ENCODE measurements at places on chromosomes 12 and 14.
A peak's percentile ranks its signal among the peaks of the same experiment; 100 is the strongest.

DNA sequence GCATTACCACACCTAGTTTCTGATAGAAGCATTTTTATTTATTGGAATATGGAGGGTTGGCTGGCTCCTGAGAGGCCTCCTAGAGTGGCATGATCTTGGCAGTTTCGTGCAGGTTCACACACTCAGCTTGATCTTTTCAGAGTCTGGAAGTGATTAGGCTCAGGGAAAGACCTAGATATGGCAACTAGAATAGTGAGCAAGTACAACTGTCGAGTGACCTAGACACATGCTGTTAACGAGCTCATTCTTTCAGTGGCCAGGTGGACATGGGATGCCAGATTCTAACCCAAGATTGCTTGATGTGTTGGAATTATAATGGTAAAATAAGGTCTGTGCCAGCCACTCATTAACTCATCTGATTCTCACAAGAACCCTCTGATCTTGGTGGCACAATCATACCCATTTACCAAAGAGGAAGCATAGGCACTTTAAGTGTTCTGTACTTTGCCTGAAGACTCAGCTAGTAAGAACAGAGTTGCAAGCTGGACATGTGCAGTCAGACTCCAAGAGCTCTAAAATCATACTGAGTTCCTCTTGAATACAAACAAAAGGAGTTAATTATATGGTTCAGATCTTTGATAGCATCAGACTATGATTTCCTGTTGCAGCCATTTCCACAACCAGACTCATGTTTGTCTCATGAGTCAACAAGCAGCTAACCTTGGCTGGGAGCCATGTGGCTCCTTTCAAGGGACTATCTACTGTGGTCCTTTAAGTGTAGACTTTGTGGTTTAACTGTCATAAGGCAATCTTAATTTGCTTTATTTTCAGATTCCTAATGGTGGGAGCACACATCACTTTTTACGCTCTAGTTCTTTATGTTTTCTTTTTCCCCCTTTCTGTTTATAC is 144.2 kb downstream of the PLEKHA5 start:
- peak; percentile 99 for DNase-seq

GRCh38 chr12:16228067-16228466 is 49.4 kb downstream of the SLC15A5 start:
- no peak for DNase-seq

DNA sequence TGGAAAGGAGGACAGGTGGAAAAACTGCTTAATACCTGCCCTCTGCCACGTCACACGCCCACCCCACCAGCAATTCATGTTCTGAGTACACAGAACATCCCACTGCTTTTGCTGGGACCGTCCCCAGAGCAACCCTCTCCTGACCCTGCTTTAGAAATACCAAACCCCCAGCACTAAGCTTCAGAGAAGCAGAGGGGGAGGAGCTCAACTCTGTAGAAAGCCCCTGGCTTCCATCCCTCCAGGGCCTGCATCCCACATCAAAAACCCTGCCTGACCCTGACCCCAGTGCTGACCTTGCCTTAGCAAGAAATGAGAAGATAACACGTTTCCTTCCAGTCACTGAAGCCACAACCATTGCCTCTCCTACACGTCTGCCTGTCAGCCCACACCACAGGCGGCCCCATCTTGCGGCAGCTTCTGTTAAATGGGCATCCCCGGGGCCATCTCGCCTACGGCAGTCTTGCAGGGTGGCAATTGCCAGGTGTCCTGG is 19.7 kb downstream of the VDR start:
- no peak for DNase-seq

DNA sequence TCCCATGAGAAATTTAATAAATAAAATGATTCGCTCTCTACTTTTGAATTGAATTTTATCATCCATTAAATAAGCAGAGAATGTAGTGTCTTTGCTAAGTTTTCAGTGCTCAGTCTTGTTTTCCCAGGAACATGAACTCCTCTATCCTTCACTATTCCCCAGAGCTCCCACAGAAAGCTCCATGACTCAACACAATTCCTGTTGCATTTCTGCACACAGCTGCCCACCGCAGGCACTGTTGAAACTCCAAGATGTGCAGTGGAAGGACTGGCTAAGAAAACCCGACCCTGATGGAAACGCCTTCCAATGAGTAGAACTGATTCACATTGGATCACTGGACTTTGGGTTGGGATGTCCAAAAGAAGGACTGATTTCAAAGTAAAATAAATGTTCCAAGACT is 202.4 kb upstream of the AMIGO2 start:
- peak; percentile 86 for DNase-seq

DNA sequence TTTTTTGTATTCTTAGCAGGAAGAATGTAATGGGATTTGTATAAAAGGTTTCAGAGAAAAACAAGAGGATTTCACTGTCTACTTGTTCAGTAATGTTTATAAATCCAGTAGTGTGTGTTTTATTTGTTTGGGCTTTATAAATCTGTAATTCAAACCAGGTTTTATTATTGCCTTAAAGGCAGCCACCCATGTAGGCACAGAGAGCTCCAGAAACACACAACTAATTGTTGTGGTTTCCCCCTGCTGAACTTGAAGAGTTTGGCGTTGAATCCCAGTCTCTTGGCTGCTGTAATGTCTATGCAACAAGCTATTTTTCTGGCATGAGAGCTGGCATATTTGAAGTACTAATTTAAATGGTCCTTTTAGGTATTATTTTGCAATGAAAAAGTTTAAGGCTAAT is 63.4 kb upstream of the SLCO1C1 start:
- DNase-seq: peak; percentile 77

DNA sequence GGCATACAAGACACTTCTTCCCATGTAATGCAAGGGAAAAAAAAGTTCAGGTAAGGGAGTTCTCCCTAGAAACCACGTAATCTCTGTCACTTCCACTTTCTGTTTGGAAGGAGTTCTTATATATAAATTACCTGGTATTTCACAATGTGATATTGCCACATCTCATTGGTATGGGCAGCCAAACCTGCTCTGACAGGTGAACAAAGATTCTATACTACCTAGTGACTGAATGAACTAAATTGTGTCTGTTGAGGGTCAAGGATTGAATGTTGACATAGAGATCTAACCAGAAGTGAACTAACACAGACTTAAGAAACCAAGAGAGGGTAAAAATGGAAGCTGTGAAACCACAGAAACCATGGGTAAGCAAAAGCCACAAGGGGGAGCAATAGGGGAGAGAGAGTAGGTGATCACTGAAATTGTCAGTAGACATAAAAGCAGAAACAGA is 161.3 kb downstream of the RPL10L start:
- no peak for DNase-seq

- DNase-seq: no peak
Measured at GRCh38 chr14:64200170-64200569, 94.0 kb downstream of the ESR2 start.

DNA sequence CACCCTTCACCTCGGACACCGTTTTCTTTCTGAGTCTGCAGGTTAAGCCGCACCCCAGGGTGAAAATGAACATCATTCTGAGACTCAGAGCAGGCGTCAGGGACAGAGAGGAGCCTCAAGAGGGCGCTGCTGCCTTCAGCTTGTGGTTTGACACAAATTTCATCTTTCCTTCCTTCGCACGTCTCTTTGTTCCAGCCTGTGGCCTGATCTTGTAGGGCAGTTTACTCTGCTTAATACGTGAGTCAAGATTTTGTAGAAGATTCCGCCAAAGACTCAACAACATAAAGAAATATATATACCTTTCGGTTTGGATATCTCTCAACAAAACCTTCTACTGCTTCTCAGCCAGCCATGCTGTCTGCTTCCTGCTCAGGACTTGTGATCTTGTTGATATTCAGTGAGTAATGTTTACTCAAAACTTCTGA is 329.3 kb upstream of the OR4E1 start:
- DNase-seq: no peak

GRCh38 chr12:127150956-127151355 is 1116.0 kb upstream of the TMEM132C start:
- no peak for DNase-seq

GRCh38 chr12:42921741-42922504 is 332.4 kb upstream of the PRICKLE1 start:
- DNase-seq: no peak

DNA sequence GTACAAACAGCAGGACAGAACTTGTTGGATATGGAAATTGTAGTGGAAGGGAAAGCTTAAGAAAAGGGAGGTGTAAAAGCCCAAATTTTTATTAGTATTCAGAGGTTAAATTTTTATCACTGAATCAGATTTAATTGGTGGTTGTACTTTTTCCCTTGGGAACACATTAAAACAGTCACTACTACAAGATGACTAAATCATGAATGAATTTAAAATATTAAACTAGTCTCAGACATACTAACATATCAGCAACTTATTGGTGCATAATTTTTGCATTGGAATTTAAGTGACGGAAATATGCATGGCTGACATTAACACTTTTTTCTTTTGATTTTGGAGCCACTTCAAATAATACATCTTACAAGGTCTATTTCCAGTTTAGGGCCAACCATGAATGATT is 27.6 kb downstream of the SAMD4A start:
- peak; percentile 40 for DNase-seq

DNA sequence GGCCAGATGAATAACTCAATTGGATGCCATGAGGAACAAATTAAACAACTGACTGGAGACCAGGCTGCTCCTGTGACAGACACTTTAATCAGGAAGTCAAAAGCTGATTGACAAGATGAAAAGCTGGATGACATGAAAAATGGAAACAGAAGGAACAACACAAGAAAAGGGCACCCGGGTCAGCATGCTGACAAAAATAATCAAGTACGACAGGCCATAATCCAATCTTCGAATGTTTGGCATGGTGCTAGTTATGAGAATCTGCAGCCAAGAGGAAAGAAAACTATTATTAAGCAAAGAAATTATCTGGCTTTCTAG is 544.7 kb downstream of the ETNK1 start:
- no peak for DNase-seq

DNA sequence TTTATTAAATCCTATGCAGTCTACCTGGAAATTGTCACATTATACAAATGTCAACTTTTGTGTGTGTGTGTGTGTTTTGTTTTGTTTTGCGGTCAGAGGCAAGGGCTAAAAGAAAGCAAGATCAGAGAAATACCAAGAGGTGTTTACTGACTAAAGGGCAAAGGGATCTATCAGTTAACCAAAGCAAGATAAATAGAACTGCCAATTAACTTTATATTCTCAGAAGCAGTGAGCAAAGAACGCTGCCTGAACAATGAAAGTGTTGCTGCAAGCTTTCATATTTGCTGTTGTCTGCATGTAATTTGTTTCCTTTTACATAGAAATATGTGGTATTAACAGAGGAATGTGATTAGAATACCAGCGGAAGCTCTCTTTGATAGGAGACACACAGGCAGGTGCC is 30.9 kb downstream of the CCDC60 start:
- DNase-seq: no peak

DNA sequence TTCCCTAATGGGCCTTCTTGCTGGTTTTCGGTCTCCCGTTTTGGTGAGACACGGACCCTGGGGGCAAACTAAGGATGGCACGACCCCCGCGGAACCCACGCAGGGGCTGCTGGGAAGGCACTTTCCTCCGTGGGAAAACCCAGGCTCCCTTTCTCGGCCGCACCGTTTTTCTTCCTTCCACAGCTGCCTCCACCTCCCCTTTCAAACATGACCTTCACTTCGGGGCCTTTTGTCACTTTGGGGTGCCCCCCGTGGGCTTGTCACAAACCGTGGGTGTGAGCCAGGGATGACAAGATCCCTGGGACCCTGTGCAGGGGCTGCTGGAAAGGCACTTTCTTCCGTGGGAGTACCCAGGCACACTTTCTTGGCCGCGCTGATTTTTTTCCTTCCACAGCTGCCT is 268.7 kb downstream of the ALG10 start:
- DNase-seq: no peak

GRCh38 chr14:83483063-83483462 is 1949.4 kb upstream of the SEL1L start:
- peak; percentile 76 for DNase-seq

DNA sequence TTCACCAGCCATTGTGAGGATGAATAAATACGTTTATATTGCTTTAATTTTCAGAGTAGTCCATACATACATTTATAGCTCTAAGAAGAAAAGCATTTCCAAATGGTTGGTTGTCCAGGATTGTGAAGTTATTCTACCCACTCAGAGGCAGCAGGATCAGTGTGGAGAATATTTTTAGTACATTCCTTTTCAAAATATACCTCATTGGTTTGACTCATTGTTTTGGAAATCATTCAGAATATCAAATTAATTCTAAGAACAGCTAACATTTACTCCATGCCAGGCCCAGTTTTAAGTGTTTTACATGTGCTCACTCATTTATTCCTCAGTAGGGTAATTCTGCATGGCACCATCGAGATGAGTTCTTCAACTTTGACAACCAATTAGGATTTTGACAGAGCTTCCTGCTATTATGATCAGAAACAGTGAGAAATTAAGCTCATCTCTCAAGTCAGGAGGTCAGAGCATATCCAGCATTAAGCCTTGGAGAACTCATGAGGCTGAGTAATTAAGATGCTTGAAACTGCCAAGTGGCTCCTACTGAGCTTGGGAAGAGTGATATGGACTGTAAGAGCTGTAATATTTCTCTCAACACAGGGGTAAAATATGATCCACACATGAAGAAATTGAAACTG is 153.3 kb upstream of the CLEC14A start:
- peak; percentile 82 for DNase-seq

DNA sequence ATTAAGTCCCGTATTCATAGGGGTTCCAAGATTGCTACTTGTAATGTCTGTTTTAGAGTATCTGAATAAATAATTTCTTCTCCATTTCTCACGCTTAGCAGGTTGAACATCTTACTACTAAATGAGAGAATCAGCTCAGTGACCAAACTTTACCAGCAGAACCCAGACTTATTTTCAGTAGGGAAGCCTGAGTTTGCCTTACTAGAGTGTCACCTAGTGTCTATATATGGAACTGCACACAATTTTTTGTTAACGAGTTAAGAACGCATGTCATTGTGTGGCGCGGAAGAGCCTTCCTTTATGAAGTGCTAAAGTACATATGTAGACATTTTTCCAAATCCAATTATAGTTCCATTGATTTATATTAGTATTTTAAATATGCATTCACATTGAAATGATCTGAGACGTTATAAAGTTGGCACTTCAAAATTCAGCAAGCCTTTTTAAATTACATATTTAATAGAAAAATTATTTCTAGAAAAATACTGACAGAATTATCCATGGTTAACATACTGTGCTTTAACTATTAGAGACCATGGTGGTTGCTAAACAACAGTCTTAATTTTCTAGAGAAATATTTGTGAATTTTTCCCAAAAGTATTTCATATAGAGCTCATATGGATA is 88.3 kb downstream of the RPS29 start:
- peak; percentile 61 for DNase-seq

DNA sequence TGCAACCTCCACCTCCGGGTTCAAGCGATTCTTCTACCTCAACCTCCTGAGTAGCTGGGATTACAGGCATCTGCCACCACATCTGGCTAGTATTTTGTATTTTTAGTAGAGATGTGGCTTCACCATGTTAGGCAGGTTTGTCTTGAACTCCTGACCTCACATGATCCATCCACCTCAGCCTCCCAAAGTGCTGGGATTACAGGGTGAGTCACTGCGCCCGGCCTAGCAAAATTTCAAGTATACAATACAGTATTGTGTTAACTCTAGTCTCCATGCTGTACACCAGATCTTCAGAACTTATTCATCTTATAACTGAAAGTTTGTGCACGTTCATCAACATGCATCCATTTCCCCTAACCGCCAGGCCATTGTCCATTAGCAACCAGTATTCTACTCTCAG is 115.1 kb upstream of the MDGA2 start:
- DNase-seq: no peak

GRCh38 chr14:62015945-62016344 is 253.7 kb downstream of the SNAPC1 start:
- DNase-seq: peak; percentile 70

GRCh38 chr12:56031987-56032386 is 9.7 kb upstream of the RPS26 start:
- no peak for DNase-seq

GRCh38 chr12:47547077-47547476 is 158.8 kb downstream of the RPAP3 start:
- DNase-seq: peak; percentile 49
